ENCODE measurements at places on chromosomes 7 and 10.

DNA sequence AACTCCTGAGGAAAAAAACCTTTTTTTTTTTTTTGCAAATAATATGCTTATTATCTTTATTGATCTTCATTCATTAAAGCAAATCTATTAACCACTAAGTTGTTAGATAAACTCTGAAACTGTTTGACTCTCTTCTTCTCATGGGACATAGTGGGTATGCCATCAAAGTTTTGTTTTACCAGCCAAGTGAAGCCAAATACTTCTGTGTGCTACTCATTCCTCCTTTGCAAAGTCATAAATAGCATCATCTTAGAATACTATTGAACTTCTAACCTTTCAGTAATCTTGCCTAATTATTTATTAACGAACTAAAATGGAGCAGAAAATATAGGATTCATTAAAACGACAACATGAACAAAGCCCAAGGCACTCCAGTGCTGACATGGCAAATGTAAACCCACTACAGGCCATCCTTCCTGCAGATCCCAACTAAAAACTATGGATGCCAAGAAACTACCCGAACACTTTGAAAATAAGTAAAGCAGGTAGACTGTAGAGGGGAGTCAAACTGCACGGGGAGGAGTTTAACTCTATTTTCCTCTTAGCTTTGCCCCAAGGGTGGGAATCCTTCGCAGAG is 61.2 kb upstream of the ODAD2 start:
- no peak for DNase-seq

DNA sequence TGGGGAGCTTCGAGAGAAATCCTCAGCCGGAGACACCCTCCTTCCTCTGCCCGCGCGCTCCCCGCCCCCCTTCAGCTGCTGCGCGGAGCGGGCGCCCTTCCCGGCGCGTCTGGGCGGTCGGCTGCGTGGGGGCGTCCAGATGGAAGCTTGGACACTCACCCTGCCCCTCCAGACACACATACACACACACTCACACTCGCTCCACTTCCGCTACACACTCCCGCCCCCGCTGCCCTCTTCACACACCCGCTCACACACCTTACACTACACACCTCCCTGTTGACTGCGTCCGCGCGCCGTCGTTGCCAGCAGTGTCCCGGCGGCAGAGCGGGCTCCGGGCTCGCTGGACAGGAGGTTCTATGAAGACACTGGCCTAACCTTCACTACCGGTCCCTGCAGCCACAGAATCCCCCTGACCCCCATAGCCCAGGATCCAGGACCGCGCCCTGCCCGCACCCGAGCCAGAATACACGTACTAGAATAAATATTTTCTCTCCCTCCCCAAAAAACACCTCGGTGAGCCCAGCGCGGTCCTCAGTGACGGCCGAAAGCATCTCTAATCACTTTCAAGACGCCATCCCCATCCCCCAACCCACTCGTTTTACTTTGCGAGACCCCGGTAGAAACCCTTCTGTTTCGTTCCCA is 1.1 kb upstream of the EGR2 start:
- DNase-seq, result no peak

DNA sequence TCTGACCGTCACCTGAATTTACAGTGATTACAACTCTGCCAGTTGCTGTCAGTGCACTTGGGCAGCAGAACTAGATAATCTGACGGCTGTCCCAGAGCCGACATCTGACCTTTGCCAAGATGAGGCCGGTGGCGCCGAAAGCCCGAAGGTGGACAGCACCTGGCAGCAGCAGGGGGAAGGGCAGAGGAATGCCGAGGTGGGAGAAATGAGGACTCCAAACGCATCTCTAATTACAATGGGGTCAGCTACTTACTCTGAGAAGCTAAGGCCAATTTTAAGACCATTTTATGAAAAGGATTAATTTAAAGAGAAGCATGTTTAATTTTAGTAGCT is 33.8 kb downstream of the TRIM8 start:
- no peak for DNase-seq

DNA sequence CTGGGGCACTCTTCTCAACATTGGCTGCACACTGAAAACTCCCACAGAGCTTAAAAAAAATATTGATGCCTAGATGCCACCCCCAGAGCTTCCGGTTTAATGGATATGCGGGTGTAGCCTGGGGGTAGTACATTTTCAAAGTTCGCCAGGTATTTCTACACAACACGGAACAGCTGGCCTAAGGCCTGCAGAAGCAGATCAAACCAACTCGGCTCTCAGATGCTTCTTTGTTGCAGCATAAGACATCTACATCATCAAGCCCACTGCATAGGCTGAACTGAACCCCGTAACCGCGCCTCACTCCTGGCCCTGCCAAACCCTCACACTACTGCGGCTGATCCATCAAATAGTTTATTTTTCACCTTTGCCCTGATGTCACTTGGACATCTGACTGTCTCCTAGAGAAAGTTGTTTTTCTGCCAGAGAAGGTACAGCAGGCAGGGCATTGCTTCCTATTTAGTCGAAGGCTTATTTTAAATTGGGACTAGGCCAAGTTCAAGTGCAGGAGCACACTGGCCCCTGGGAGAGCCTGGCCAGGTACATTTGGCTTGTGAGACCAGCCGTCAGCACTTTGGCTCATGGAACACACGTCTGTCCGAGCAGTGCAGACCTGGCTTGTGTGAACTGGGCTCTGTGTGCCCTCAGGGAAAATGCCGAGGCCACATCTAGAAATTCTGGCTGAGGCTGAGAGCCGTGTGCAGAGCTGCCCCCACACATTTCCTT is 113.3 kb downstream of the TACC2 start:
- no peak for DNase-seq

DNA sequence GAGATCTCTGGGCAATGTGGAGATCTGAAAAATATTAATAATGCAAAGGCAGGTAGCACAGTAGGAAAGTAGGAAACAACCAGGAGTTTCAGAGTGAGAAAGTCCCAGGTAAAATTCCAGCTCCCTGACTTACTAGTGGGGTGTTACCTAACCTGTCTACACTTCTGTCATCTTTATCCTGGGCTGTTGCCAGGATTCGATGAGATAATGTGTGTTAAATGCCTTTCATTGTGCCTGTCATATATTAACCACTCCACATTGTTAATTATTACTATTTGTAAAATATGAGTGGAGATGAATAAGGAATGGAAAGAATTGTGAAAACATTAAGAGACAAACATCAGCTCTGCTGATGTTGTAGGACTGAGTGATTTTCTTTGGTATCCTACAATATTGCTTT is 50.0 kb upstream of the FRMD4A start:
- DNase-seq, result no peak

DNA sequence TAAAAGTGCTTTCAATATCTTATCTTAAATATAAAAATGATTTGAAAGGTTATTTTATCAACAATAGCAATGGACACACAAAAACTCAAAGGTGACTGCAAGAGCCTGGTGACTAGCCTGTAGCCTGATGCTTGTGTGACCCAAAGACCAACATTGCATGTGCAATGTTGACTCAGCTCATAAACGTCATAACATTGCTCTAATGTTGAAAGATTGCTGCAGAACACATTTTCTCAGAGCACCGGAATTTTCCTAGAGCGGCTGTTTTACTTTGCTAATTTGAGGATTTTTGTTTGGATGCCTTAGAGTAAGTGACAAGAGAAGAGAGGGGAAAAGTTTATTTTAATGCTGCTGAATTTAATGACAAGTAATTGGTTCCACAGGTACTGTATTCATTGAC is 107.1 kb downstream of the RAB18 start:
- DNase-seq, result no peak

GRCh38 chr7:149126662-149127266 is 640 bp upstream of the ZNF425 start:
- DNase-seq, result peak; percentile 78

GRCh38 chr10:99224766-99225165 is 10.9 kb downstream of the HPSE2 start:
- no peak for DNase-seq

DNA sequence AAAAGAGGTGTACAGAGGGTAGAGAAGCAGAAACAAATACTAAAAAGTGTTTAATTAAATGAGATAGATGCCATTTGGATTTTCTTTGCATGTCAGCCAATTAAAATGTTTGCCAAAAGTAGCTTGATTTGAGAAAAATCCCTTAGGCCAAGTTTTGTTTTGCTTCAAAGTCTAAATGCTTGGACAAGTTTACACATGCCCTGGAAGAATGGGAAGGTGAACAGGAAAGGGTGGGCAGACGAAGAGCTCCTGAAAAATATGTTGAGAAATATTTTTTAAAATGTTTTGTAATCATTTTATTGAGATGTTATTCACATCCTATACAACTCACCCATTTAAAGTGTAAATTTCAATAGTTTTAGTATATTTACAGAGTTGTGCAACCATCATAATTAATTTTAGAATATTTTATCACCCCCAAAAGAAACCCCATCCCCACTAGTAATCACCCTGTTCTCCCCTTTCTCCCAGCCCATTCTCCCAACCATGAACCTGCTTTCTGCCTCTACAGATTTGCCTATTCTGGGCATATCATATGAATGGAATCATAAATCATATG is 98.5 kb upstream of the ANK3 start:
- no peak for DNase-seq

DNA sequence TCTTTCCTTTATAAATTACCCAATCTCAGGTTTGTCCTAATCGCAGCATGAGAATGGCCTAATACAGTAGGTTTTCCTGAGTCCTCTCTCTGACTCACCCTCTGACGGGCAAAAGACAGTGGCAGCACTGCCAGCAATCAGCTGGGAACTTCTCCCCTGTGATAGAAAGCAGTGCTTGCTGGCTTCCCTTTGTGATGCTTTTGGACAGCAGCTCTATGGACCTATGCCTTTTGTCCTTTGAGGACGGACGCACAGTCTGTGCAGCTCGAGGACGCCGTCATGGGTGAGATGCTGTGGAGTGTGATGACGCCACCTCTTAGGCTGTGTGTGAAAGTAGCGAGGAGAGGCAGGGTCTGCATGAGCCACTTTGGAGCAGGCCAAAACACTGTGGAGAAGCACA is 68.8 kb downstream of the KIAA1217 start:
- no peak for DNase-seq

GRCh38 chr7:99004216-99004615 is 125.9 kb downstream of the TRRAP start:
- DNase-seq, result no peak

GRCh38 chr7:92698237-92698841 is 108.1 kb upstream of the FAM133B start:
- no peak for DNase-seq

DNA sequence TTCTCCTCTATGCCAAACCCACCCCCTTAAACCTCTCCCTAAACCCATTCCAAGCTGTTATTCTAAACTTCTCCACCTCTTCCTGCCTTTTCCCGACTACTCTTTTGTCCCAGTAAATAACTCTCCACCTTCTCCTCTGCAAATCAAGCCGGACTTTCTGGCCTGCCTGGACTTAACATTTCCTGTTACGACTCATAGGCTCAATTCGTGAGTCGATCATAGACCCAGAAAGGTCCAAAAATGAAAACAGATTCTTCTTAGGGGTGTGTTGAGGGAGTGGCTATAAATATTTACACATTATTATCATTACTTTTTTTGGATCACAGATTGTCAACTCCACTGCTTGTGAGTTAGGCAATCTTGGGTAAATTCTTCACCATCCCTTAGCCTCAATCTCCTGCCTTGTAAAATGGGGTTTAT is 59.0 kb upstream of the HABP2 start:
- no peak for DNase-seq

- DNase-seq, result no peak
Measured at GRCh38 chr7:117982071-117983055, 109.1 kb upstream of the CTTNBP2 start.

GRCh38 chr7:70568674-70569334 is 563.1 kb upstream of the GALNT17 start:
- DNase-seq, result no peak

- DNase-seq, result peak; percentile 45
Measured at GRCh38 chr10:122435212-122435827, 19.1 kb upstream of the ARMS2 start.

- DNase-seq, result no peak
Measured at GRCh38 chr10:96706331-96706853, 13.9 kb downstream of the PIK3AP1 start.

DNA sequence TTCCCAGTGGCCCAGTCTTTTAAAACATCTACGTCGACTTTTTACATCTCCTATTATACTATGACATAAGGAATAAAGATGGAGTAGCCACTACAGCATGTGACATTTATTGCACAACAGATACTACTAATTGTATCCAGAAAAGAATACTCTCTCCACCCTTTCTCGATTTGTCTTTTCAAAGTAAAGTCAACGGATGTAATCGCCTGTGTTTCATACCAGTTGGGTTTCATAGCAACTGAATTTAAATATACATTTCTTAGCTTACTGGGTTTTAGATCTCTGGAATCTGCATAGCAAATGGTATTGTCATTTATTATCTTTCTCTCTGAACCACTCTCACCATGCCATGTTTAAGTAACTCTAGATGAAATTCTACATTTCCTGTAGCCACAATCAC is 86.4 kb upstream of the TRIL start:
- DNase-seq, result no peak

DNA sequence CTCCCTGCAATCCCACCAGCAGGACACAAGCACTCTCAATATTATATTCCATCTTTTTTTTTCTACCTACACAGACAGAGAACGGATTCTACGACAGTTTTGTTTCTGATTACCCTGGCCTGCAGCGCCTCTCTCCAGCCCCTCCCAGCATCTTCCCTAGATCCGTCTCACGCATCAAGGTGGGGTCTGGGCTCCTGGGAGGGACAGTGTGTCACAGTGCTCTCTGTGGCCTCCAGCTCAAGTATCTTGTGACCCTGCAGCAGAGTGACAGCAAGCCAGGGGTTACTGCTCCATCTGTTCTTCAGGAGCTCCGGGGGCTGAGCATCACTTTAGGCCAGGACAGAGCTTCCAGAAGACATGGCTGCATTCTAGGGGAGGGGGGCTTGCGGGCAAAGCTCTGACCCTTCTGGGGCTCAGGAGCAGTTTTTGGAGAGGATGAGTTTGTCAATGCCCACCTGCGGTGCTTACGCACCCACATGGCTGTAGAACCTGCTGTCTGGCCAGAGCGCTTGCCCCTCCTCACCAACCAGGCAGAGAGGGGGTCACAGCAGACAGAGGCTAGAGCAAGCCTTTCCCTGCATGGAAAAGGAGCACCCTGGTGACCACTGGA is 22.6 kb downstream of the MYO1G start:
- DNase-seq, result no peak

DNA sequence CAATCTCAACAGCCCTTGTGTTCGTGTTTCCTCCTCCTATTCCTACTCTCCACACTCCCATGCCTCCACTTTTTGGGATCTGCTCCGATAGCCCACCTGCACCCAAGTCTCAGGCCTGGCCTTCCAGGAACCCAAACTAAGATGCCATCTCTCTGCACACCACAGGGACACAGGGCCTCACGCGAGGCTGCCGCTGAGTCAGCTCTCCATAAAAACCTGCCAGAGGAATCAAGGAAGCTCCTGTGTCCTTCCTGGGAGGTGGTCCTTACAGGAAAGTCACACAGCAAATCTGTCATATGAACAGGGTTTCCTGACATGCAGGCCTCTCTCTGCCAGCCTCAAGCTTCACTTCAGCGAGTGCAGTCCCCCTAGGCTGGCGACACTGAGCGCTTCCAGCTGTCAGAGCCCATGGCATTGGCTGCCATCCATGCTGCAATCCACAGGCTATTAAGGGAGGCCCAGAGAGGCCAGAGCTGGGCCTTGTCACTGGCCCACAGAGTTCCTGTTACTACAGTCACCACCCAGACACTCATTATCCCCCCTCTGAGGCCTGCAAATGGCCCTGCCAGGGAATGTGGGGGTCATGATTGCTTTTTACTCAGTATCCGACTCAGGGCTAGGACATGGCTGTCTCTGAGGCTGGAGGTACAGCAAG is 151.4 kb downstream of the OAT start:
- DNase-seq, result no peak
